ENCODE measurements at places on chromosomes 13 and 19. TPM values are rescaled to one million over a fixed set of nuclear protein-coding genes. Genes with fewer than 3 reads are reported as not detected.

Gene TUBA3C
- not detected for total RNA-seq

Gene TEX26
- not detected for total RNA-seq

Gene ATXN8OS
- total RNA-seq, result not detected

Gene ZNF709
- total RNA-seq, result 2.4 TPM

Gene FOSB
- 5.9 TPM for total RNA-seq

Gene ACP7
- 0.15 TPM for total RNA-seq

Gene RASGRP4
- total RNA-seq, result 7.4 TPM

Gene PRR22
- total RNA-seq, result 2.6 TPM

Gene TNFSF9
- 1.2 TPM for total RNA-seq

Gene EFNB2
- not detected for total RNA-seq

Gene DNAAF3
- total RNA-seq, result not detected

Gene ZNF536
- total RNA-seq, result not detected

Gene KIR2DL3
- total RNA-seq, result not detected

Gene TMPRSS9
- total RNA-seq, result not detected

Gene ZNF431
- 16.9 TPM for total RNA-seq

Gene OR7A5
- total RNA-seq, result not detected

Gene FCGBP
- total RNA-seq, result 3.6 TPM

Gene TRIP10
- 56.2 TPM for total RNA-seq

Gene SLC35E1
- 42.0 TPM for total RNA-seq

Gene ZNF264
- total RNA-seq, result 20.4 TPM

Gene FFAR2
- not detected for total RNA-seq

Gene EMP3
- 168 TPM for total RNA-seq

Gene MAMSTR
- 0.85 TPM for total RNA-seq

Gene ZNF382
- total RNA-seq, result 14.8 TPM

Gene TNFSF13B
- total RNA-seq, result 4.3 TPM

Gene MATK
- total RNA-seq, result 25.2 TPM

Gene CELF5
- total RNA-seq, result not detected

Gene PRR19
- 0.61 TPM for total RNA-seq

Gene ADGRE2
- 0.58 TPM for total RNA-seq

Gene ZNF699
- 6.8 TPM for total RNA-seq

Gene GATAD2A
- 114 TPM for total RNA-seq

Gene FFAR1
- 0.12 TPM for total RNA-seq

Gene TNFRSF19
- not detected for total RNA-seq

Gene VSIG10L
- total RNA-seq, result 3.5 TPM

Gene UQCRFS1
- total RNA-seq, result 43.9 TPM

Gene IGFL4
- total RNA-seq, result not detected

Gene DNAJC15
- total RNA-seq, result 16.4 TPM

Gene NPAS1
- total RNA-seq, result not detected

Gene EFNA2
- not detected for total RNA-seq
